ENCODE measurements at places on chromosomes 2 and 18.

DNA sequence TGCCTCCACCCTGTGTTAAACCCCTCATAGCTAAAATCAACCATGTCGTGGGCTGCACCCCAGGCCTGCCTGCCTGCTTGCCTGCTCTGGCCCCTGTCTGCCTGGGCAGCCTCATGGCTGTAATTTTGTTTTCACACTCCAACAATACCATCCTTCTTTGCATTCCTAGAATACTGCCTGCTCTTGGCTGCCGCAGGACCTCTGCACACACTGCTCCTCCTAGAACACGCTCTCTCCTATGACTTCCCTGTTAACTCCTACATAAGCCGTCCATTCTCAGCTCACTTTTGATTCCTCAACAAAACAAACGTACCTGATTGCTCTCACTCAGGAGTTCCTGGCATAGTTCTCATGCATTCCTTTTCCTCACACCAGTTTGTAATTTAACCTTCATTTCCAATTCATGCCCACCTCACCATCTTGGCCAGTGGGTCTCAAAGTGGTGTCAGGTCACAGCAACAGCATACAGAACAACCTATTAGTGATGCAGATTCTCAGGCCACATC lies 2.5 kb downstream of the UXS1 start:
- no peak for DNase-seq

- DNase-seq = no peak
These were observed 149.9 kb downstream of the RBM43 start for GRCh38 chr2:151111599-151112278.

DNA sequence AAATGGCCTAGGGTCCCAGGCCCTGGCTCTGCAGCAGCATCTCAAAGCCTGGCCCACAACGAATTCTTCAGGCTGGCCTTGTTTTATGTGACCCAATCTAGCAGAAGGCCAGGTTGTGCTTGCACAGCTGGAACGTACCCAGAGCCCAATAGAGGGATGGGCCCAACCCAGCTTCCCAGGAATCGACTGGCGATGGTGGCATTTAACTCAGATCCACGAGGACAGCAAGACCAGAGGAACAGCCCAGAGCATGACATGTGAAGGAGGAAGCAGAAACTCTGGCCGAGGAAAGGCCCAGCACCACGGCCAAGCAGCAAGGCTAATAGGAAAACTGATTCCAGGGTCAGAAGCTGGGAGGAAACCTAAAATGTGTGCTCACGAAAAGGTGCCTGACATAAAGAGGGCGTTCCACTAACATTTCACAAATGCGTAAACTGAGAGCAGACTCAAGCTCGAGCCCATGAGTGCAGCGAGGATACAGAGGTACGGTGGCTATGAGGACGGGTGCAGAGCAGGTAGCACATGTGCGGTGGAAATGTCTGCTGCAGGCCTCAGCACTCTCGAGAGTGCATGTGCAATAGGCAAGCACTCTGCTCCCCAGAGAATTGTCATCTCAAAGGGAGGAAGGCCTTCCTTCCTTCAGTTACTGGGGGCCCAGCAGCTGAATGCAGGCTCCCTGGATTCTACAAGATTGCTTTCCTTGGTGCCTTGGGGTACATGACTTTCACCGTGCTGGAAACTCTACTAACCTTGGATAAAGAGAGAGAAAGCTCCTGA lies 156.9 kb upstream of the GLI2 start:
- no peak for DNase-seq

DNA sequence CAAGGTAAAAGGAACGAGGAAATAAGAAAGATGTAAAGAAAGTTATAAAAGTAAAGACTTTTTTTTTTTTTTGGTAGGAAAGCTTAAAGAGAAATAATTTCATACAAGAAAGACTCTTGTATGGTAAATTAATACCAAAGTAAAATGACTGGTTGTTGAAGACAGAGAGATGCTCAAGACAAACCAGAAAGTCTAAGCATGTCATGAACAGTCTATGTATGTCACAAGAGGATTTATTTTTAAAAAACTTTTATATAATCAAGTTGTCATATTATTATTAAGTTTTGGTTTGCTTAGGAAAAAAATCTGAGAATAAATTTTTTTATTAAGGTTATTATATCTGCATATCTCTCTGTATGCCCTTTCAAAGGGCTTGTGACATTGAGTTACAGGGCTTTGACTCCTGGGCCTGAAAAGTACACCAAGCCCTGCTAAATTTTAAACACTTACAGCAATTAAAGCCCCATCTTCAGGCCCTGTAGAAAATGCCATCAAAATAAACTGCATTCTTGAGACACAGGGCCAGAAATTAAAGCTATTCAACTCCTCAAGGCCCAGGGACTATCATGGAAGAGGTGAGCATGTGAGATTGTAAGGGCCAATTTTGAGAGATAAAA lies 10.9 kb upstream of the SGPP2 start:
- DNase-seq = no peak
